ENCODE measurements at places on chromosomes 13 and 19.
A peak's percentile ranks its signal among the peaks of the same experiment; 100 is the strongest.

DNA sequence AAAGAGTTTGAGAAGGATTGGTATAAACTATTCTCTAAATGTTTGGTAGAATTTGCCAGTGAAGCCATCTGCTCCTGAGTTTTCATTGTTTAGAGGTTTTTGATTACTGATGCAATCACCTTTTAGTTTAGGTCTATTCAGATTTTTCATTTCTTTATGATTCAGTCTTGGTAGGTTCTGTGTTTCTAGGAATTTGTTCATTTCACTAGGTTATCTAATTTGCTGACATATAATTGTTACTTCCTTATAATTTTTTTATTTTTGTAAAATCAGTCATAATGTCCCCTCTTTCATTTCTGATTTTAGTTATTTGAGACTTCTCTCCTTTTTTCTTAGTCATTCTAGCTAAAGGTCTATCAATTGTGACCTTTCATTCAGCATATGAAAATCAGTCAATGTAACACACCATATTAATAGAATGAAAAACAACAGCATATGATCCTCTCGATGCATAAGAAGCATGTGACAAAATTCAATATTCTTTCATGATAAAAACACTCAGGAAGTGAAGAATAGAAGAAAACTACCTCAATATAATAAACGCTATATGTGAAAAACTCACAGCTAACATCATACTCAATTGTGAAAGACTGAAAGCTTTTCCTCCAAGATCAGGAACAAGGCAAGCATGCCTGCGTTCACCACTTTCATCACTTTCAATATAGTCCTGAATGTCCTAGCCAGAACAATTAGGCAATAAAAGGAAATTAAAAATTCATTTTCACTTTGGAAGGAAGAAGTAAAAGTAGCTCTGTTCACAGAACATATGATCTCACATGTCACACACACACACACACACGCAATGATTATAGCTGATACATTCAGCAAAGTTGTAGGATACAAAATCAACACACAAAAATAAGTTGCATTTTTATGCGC, 149.1 kb downstream of the COG6 start:
- DNase-seq: no peak

DNA sequence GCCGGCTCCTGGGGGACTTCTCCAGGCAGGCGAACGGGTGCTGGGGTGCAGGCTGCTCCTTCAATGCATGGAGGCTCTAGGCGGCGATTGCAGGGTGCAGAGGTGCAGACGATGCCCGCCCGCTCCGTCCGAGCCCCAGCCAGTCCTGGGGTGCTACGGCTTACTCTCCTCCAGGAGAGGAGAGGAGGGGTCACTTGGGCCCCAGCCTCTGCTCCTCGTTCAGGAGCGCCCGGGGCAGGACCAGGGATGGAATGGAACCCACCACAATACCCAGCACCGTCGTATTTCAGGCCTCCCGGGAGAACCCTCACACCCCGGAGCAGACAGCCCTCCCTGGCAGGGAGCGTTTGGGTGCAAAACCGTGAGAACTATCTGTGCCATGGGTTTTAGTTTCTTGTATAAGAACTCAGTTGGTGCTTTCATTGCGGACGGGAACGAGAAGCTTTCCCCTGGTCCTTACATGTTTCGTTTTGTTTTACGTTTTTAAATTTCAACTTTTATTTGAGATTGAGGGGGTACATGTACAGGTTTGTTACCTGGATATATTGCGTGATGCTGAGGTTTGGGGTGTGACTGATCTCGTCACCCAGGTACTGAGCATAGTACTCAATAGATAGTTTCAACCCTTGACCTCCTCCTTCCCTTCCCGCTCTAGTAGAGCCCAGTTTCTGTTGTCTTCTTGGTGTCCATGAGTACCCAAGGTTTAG, 46.8 kb downstream of the ARHGEF18 start:
- DNase-seq: no peak

DNA sequence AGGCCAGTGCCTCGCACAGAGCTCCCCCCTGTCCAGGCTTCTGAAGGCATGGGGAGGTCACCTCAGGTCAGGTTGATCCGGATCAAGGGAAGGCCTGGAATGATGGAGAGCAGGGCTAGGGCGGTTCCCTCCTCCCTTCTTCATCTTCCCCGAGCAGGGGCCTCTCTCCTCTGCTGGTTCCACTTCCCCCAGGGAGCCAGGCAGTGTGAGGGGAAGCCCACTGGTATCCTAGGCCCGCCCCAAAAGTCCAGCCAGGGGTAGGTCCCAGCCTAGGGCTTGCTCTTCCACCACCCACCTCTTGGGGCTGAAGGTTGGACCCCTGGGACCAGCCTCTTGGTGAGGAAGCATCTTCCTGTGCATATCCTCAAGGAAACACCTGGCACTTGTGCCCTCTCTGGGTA, 16.4 kb upstream of the PRR19 start:
- no peak for DNase-seq

DNA sequence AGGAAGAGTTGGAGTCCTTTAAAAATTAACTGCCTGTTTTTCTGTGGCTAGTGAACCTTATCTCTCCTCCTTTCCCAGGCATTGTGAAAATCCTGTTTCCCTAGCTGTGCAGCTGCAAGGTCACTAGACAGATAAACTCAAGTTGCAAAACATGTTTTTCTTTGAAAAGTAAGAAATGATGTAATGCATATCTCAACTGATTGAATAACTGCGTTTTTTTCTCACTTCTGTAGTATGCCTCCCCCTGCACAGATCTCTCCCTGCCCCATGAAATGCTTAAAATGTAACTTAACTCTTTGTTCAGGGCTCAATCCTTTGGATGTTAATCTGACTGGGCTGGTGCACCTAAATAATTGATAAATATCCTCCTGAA, 27.7 kb upstream of the CYSLTR2 start:
- DNase-seq: peak; percentile 1

GRCh38 chr13:24650161-24650560, 30.0 kb upstream of the ATP12A start:
- peak; percentile 49 for DNase-seq

GRCh38 chr13:59793107-59793506, 370.6 kb downstream of the DIAPH3 start:
- no peak for DNase-seq

GRCh38 chr19:14553042-14553938, 18.6 kb downstream of the NDUFB7 start:
- DNase-seq: no peak

- DNase-seq: peak; percentile 7
Observed at GRCh38 chr19:16445238-16446107, 26.3 kb downstream of the EPS15L1 start.

DNA sequence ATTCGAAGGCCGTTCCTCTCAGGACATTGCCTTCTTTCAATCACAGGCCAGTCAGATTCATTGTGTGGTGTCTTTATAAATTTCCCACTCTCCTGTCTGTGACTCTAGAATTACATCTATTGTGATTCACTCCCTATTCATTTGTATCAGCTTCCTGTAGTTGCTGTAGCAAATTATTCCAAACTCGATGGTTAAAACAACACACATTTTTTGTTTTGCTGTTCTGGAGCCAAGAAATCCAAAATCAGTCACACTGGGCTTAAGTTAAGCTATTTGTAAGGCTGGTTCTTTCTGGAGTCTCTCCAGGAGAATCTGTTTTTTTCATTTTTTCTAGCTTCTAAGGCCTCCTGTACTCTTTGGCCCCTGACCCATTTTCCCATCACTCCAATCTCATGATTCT, 1487.0 kb upstream of the SLC10A2 start:
- peak; percentile 24 for DNase-seq

GRCh38 chr13:25468325-25469168, 96.8 kb downstream of the ATP8A2 start:
- no peak for DNase-seq

GRCh38 chr19:19597809-19598306, 20.6 kb downstream of the PBX4 start:
- no peak for DNase-seq

- DNase-seq: no peak
Observed at GRCh38 chr19:9786819-9787218, 18.3 kb upstream of the ZNF846 start.

- DNase-seq: no peak
Observed at GRCh38 chr19:53906211-53907192, 2.6 kb upstream of the CACNG7 start.

DNA sequence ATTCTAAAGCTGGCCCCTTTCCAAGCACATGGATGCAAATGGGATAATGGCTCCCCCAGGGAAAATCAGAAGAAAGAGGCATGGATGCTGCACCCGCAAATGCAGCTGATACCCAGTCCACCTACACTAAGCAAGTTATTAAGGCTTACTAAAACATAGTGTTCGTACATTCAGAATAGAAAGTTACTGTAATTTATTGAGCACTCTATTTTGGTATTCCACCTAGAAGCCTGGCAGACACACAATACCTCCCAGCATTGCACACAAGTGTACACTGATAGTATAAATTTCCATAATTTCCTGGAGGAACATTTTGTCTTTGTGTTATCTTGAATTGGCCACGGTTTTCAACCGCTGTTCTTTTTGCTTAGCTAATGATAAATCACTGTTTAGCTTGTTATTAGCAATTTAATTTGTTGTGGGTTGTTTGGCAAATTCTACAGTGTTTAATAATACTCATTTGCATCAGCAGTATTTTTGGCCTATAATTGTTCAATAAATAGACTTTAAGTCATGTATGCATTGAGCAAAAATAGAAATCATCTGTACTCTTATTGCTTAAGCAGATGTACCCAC, 94.5 kb upstream of the MRI1 start:
- no peak for DNase-seq

DNA sequence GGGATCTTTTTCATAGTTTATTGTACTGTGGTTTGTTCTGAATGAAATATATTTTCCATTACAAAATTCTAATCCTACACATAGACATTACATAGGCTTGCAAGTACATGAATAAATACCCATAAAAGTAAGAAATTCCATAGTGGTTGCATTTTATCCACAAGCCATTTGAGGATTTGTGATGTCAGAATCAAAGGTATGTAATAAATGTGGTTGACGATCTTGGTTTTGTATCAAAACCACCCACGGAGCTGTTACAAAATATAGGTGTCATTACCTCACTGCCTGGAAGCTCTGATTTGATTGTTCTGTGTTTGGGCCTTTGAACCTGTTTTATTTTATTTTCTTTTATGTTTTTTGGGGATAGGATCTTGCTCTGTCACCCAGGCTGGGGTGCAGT, 125.1 kb downstream of the NALCN start:
- DNase-seq: no peak

Measured in skeletal muscle cell (primary cell).